NCI-H1048 (cell line): ENCODE measurements at places on chromosomes 16 and 17.

DNA sequence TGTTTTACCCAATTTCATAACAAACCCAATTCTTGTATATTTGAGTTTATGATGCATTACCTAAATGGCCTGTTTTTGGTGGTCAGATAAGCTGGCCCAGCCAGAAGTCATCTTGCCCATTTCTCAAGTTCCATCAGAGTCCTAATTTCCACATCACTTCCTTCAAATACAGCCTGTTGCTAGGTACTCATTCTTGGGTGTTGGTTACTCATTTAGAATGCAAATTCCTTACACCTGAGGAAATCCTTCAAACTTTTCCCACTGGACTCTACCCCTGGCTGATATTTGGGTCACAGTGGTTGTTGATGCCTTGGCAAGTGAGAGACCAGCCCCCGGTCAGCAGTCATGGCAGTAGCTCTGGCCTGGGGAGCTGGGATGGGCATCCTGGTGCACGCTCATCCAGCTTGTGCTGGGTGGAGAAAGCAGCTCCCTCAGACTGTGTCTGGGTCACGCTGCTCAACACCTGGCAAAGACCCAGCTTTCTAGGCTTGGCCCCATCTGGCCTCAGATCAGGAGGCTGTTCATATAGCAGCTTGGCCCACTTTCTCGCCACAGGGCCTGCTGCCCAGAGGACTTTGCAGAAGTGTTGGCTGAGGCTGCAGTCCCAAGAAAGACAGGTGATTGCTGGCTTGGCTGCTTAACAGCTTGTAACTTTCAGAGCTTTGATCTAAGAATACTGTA, 25.8 kb downstream of the WSB1 start:
- DNase-seq, result no peak

DNA sequence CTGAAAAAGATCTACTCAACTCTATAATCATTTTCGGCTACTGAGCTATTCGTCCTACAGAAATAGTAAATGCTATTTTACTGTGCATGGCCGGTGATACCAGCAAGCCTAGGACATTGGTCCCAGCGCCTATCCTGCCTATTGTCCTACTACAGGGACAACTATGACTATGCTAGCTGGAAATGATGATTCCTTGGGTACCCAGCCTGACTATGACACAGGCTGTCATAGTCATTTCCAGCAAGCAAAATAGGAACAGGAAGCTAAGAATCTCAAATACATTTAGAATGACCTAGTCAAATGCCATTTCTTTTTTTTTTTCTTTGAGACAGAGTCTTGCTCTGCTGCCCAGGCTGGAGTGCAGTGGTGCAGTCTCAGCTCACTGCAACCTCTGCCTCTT, 33.7 kb upstream of the HSBP1 start:
- no peak for DNase-seq

- DNase-seq, result no peak
These were observed 49.6 kb downstream of the NLK start for GRCh38 chr17:28092088-28092487.

DNA sequence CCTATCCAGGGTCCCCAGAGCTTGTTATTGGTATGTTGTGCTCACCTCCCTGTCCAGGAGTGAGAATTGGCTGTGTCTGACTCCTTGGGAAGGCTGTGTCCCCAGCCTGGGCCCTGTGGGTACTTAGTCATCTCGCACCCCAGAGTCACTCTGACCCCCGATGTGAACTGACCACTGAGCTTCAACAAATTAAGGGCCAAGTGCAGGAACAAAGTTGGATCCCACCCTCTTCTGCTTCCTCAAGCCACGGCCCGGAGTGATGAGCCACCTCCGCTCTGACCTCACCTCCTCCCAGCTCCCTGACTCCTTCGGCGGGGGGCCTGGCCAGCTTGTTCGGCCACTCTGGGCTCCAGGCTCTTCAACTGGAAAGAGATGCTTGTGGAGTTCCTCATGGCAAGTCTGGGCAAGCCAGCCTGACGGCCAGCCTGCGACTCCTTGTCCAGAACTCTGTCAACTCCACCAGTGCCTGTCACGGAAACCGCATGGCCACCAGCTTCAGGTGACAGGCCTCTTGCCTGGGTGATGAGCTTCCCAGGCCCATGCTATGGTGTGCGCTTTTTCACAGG, 22.3 kb upstream of the MPRIP start:
- DNase-seq, result no peak

DNA sequence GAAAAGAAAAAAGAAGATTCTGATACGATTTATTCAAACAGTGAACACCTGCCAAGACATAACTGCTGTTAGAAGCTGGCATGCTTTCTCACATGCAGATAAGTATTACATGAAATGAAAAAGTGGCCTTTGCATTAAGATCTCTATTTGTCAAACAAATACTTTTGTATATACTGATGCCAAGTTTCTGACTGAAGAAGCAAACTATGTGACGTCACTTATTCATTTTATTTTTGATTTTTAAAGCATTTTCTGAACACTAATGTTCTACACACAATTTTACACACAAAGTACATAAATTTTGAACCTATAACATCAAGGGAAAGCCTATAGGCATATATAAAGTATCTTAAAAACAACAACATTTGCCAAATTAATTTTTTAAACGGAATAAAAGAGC, 153.8 kb downstream of the CEP112 start:
- DNase-seq, result no peak

DNA sequence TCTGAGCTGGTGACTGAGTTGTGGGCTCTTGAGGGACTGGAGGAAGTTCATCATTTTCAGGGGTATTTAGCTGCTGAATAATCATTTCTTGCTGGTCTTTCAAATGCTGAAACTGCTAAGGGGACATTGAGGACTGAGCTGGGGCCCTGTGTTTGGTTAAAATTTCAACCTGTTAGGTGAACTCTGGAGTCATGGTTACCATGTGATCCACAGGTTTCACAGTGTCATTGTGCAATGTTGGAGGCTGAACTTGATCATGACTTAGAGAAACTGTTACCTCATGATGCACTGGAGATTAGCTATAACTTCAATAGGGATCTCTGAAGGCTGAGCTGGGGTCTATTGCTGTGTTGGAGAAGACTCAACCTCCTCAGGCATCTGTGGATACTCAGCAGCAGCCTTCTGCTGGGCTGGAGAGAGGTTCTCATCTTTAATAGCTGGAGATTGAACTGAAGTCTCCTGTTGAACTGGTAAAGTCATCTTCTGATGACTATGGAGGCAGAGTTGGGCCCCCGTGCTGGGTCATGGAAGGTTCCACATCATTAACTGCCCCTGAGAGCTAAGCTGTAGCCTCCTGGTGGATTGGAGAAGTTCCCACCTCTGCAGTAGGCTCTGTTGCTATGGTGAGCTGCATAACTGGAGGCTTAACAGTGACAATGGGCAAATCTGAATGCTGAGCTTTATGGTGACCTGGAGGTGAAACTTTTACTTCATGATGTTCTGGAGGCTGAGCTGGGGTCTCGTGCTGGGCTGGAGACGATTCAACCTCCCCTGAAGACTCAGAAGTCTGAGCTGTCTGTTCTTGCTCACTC, 15.2 kb downstream of the RDM1 start:
- DNase-seq, result no peak

DNA sequence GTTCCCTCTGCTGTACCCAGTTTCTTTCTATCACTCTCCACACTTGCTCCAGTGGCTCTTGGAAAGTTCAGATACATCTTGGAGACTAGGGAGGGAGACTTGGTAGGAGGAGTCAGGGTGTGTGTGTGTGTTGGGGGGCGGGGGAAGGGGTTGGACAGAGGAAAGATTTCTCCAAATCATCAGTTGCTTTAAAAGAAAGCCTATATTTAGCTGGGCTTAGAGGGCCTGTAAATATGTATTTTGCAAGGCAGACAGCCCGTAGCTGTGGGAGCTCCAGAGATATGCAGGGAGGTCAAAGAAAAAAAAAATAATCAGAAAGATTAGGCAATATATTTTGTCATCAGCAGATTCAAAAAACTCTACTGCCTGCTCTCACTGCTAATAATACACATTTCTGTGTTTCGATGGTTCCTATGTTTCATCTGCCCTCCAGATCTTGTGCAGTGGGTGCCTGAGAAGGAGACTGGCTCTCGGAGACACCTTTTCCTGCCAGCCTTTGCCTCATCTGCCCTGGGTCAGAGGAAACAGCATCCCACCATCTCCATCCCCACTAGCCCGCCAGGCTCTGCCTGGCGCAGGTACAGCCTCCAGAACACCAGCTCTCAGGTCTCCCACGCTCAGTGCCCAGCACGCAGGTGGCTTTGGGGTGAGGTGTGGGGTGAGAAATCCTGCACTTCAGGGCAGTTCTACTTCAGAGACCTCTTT, 4.8 kb upstream of the PPP1R9B start:
- no peak for DNase-seq

- no peak for DNase-seq
These were observed 45.9 kb downstream of the ABAT start for GRCh38 chr16:8720080-8720966.

- DNase-seq, result no peak
These were observed 42.4 kb downstream of the PPL start for GRCh38 chr16:4894276-4895150.

GRCh38 chr17:79818026-79818758, 21.0 kb downstream of the CBX4 start:
- DNase-seq, result no peak

GRCh38 chr17:40190197-40191021, 13.1 kb downstream of the RAPGEFL1 start:
- no peak for DNase-seq

- no peak for DNase-seq
These were observed at the start of gene TRPV2 for GRCh38 chr17:16415031-16415924. Gene TRPV2, plus strand, starts transcription at chr17:16415571. Its CDS starts 2,098 bp downstream, at chr17:16417669.

GRCh38 chr16:70375636-70376611, 29.2 kb downstream of the DDX19A start:
- DNase-seq, result no peak

- DNase-seq, result no peak
These were observed 28.4 kb upstream of the CBFA2T3 start for GRCh38 chr16:89005201-89006035.

GRCh38 chr17:78528541-78528940, 48.7 kb downstream of the DNAH17 start:
- DNase-seq, result no peak

DNA sequence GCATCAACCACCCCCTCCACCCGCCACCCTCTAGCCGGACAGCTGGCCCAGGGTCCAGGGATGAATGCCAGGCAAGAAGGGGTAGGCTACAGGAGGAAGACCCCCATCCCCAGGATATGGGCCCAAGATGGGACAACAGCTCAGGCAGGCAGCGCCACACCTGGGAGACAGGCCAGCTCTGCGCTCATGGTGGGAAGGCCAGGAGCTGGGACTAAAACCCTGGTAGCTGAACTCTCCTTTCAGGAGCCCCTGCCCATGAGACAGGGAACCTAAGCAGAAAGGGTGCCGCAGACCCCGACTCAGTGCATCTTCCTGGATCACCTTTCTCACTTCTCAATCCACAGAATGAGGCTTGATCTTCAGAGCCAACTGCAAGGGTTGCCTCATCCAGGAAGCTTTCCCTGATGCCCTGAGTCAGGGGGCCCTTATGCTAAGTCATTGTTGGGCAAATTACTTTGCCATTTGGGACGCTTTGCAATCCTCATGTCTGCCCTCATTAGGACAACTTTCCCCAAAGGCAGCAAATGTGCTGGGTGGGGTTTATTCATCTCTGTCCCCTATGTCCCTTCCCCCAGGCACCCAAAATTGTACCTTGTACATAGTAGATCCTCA, 9.0 kb downstream of the ZDHHC1 start:
- no peak for DNase-seq

DNA sequence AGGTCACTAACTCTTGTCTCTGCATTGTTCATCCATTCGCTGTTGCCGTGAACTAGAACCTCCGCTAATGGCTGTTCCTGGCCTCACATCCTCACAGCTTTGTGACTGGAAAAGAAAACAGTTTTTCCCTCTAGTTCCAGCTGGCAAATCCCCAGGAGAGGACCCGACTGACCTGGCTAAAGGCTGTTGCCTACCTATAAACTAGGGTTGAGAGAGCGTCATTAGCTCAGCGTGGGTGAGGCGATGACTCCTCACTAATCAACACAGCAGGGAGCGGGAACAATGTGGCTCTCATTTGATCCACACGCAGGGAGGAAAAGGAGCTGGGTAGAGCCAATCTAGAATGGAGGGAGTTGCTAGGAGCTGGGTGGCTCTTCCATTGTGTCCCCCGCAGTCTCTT, 282.1 kb upstream of the IRX5 start:
- no peak for DNase-seq

DNA sequence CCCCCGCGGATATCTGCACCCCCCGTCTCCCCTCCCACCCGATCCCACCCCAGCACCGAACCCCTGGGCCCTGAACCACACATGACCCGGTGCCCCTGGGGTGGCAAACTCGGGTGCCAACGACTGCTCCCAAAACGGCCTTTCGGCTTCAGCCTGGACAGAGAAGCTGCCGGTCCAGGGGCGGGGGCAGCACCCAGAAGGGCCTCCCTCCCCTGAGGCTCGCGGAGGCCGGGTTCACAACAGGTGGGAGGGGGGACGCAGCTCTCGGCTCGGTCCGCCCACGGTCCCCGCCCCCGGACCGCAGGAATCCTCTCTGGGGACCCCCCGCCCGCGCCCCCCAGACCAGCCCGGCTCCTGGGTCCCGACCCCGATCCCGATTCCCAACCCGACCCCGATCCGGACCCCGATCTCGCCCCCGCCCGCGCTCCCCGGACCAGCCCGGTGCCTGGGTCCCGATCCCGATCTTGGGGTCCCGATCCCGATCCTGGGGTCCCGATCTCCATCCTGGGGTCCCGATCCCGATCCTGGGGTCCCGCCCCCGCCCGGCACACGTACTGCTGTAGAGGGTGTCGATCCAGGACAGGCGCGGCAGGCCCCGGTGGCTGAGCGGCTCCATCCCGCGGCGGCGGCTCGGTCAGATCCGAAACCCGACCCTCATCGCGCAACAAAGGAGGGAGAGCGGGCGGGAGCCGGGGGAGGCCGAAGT, 516 bp downstream of the ABR start:
- no peak for DNase-seq

DNA sequence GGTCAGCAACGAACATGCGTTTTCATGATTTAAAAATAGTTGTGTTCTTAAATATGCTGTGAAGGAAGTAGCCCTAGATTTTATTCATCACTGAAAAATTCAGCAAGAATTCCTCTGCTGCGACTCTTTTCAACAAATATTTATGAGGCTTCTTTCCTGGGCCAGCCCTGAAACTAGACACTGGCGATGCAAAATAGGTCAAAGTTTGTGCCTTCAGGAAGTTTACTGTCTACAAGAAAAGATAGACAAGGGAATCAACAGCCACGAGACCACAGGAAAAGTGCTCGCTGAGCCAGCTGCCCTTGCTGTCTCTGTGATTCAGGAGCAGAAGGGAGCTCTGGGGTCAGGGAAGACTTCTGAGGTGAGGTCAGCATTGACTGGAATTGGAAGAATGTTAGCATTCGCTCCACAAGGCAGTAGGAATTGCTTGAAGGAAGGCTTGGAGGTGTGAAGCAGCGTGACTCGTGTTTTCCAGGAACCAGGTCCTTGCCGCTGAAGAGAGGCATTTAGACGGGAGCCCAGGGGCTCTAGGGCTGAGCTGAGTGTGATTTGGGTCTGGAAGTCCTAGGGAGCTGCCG, 1.9 kb upstream of the RPL26 start:
- DNase-seq, result no peak

- DNase-seq, result peak; percentile 40
These were observed 63.7 kb downstream of the SPAG9 start for GRCh38 chr17:51056813-51057510.

DNA sequence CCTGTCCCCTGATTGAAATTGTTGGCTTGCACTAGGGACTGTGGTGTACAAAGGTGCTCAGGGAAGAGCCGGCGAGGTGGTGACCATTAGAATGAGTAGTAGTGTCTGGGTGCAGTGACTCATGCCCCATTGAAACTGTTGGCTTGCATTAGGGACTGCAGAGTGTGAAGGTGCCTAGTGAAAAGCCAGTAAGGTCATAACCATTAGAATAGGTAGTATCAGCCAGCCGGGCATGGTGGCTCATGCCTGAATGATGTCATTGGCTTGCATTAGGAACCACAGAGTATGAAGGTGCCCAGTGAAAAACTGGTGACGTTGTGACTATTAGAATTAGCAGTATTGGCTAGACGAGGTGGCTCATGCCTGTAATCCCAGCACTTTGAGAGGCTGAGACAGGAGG, 78.9 kb downstream of the ABCC6 start:
- no peak for DNase-seq
